ENCODE measurements at places on chromosomes 12 and 14. TPM values are rescaled to one million over a fixed set of nuclear protein-coding genes. Genes with fewer than 3 reads are reported as not detected.

Gene KRT73
- not detected for total RNA-seq

Gene PLEKHH1
- 6.1 TPM for total RNA-seq

Gene ENDOU
- total RNA-seq: 1.0 TPM

Gene ADAM21
- total RNA-seq: not detected

Data from gastroesophageal sphincter (tissue), 4 donors.